Cardiac fibroblast (primary cell): ENCODE measurements at places on chromosomes 7 and 10.

- no peak for DNase-seq
These were observed 221.5 kb upstream of the GHITM start for GRCh38 chr10:83917537-83918506.

DNA sequence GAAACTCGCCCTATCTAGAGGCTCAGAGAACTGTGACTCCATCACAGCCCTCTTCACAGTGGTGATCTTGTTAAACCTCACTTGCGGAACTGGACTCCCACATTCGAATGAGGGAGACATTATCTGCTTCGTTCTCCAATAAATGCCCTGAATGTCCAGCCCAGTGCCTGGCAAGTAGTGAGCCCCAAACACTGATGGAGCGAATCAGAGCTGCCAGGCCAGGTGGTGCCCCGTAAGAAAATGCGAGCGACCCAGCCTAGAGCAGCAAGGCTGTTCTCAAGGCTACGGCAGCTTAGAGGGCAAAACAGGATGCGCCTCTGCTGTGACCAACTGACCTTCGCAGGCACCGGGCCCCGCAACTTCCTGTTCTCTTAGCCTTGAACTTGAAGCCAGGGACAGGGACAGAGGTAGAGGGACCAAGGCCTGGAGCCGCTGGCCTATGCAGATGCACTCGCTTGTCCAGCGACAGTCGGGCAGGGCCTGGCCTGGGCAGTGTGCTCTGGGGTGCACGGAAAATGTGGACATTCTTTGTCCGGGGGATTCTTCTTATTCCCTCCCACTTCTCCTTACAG lies 217.6 kb downstream of the TCERG1L start:
- no peak for DNase-seq

DNA sequence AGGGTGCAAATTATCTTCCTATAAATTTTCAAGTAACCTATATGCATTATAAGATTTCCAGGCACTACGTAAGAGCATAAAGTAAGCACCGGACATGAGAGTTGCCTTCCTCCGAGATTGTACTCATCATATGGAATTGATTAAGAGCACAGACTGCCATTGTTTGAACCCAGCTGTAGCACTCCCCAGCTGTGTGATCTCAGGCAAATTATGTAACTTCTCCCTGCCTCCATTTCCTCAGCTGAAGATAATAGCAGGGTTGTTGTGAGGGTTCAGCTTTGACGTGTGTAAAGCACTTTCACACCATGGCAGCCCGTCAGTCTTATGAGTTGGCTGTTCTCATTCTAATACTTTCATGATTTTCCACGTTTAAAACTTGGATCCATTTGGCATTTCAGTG lies 122.6 kb downstream of the ITIH5 start:
- peak; percentile 49 for DNase-seq

- DNase-seq, result peak; percentile 20
These were observed 1.0 kb downstream of the SEPHS1 start for GRCh38 chr10:13347043-13347499.

DNA sequence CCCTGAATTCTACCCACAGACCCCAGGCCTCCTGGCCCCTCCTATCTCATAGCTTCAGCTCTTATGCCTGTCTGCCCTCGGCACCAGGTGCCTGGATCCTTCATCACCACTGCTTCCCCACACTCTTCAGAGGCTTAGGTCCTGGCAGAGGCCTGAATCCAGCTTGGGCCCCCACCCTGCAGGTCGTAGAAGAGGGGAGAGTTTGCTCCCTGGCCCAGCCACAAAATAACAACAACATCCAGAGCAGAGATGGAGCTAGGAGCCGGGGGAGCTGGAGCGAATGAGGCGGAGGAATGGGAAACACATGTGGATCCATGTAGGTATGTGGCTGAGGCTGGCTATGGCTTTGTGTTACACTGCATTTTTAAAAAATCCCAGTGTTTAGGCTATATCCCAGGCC lies 7.8 kb upstream of the OPN4 start:
- DNase-seq, result no peak

GRCh38 chr7:70352906-70353305 lies 754.6 kb downstream of the AUTS2 start:
- no peak for DNase-seq

DNA sequence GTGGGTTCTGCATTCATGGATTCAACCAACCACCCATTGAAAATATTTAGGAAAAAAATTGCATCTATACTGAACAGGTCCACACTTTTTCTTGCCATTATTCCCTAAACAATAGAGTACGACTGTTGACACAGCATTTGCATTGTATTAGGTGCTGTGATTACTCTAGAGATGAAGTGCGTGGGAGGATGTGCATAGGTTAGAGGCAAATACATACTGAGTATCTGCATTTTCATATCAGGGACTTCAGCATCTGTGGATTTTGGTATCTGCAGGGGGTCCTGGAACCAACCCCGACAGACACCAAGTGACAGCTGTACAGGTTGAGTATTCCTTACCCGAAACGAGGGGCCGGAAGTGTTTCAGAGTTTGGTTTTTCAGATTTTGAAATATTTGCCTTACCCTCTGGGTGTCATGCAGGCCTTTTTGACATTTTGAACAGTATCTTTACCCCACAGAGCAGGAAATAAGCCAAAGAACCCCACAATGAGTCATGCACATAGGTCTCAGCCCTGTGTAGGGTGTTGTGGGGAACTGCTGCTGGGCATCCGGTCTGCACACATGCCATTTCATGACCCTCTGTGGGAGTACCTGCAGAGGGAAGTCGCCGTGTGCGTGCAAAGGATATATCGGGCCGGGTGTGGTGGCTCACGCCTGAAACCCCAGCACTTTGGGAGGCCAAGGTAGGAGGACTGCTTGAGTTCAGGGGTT lies 14.5 kb downstream of the NUDT5 start:
- DNase-seq, result peak; percentile 33

DNA sequence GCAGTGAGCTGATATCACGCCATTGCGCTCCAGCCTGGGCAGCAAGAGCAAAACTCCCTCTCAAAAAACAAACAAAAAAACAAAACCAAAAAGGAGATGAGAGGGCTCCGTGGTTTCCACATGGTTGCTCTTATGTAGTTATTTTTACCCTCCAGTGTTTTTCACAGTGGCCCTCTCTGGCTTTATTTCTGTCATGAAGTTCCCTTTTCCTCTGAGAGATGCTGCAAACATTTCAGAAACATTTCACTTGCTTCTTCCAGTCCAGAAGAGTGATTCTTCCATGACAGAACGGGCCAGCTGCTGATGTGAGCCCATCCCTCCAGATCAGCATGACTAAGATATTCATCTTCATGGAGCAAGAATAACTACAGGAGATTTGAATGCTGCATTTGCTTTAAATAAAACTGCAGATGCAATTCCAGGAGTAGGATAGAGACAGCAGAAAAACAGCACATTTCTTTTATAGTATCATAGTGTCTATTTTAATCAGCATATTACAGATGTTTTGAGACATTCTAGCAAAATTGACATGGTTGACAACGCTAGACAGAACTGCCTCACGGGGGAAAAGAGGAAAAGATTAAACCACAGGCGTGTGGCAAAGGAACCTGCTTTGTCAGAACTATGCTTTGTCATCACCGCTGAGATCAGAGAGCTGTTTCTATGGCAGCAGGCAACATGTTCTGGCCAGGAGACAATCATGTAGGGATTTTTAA lies 40.3 kb downstream of the NRCAM start:
- DNase-seq, result peak; percentile 71

DNA sequence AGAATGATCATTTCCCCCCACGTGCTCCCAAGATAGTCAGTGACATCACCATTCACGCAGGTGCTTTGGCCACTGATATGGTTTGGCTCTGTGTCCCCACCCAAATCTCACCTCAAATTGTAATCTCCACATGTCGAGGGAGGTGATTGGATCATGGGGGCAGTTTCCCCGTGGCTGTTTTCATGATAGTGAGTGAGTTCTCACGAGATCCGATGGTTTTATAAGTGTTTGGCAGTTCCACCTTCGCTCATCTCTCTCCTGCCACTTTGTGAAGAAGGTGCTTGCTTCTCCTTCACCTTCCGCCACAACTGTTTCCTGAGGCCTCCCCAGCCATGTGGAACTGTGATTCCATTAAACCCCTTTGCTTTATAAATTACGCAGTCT lies 205.4 kb upstream of the SH2B2 start:
- no peak for DNase-seq

DNA sequence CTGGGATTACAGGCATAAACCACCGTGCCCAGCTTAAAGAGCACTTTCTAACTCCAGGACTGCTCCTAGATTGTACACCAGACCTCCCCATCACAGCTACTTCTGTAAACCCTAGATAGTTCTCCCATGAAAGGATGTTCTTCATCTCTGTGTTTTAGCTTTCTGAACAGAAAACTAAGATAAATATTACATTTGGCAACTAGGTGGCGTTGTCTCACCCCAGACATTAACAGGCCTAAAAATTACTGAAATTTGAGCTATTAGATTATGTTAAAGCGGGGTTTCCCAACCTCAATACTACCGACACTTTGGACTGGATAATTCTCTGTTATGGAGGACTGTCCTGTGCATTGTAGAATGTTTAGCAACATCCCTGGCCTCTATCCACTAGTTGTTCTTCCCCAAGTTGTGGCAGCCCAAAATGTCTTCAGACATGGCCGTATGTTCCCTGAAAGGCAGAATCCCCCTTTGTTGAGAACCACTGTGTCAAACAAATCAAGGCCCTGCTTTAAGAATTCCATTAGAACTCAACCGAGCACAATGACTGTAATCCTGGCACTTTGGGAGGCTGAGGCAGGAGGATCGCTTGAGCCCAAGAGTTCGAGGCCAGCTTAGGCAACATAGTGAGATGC lies 19.1 kb downstream of the ATOH7 start:
- DNase-seq, result peak; percentile 66

DNA sequence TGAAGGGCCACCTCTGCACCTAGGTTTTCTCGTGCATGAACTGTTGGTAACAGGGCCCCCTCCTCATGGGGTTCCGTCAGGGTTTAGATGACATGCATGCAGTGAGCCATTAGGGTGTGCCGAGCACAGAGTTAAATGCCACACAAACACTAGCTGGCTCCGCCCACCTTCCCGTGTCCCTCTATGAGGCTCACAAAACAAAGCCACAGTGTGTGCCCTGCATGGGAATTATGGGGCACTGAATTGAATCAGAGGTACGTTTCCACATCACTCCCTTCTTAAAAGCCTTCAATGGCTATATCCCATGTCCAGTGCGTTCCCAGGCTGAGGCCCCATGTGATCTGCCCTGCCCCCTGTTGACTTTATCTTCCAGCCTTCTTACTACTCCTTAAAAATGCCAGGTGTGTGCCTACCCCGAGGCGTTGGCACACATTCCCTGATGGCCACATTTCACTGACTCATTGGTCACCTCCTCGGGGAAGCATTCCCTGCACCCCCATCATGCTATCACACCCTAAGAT lies 35.7 kb downstream of the GSDME start:
- DNase-seq, result no peak

DNA sequence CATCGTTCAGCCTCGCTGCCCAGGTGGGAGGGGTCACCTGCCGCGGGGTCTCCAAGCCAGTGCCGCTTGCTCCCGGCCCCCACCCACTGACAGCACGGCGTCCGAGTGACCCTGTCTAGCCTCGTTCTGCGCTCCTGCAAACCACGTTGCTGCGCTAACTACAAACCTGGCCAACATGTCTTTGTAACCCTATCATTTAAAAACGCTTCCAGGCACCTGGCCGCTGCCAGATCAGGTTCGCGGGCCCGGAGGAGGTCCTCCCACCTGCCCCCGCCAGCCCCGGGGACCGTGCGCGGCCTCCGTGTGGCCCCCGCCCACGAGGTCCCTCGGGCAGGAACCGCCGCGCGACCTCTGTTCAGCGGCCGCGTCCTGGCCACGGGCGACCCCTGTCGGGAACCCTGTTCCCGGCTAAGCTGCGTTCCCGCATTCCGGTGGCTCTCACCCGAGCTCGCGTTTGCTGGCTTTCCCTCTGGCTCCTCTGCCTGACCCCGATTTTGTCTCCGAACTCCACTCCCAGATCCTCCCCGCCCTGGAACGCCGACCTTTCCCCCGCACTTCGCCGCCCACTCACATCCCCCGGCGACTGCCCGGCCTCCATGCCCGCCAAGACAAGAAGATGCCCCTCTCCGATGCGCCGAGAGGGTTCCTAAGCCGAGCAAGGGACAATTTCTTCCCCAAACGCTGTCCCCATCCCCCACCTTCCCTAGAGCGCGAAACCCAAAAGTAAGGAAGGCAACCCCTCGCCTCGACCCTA lies 2.4 kb downstream of the SFMBT2 start:
- DNase-seq, result peak; percentile 64

DNA sequence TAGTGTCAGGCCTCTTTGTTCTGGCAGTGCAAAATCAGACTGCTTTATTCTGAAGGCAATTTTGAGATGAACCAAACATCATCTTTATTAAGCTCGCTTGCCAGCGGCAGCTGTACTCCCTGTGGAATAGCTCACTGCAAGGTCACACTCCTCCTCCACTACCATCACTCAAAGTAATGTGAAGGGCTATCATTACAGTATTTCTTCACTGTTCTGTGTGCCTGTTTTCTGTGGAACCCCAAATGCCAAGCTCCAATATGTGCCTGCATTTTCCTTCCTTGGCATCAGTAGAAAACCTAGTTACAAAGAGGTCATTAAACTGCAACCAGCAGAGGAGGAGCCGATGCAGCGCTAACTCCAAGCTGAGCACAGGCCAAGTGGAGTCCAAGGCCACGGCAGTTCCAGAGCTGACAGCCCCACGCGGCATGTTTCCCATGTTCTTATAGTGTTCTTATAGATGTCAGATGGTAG lies 21.4 kb downstream of the BCCIP start:
- DNase-seq, result no peak

DNA sequence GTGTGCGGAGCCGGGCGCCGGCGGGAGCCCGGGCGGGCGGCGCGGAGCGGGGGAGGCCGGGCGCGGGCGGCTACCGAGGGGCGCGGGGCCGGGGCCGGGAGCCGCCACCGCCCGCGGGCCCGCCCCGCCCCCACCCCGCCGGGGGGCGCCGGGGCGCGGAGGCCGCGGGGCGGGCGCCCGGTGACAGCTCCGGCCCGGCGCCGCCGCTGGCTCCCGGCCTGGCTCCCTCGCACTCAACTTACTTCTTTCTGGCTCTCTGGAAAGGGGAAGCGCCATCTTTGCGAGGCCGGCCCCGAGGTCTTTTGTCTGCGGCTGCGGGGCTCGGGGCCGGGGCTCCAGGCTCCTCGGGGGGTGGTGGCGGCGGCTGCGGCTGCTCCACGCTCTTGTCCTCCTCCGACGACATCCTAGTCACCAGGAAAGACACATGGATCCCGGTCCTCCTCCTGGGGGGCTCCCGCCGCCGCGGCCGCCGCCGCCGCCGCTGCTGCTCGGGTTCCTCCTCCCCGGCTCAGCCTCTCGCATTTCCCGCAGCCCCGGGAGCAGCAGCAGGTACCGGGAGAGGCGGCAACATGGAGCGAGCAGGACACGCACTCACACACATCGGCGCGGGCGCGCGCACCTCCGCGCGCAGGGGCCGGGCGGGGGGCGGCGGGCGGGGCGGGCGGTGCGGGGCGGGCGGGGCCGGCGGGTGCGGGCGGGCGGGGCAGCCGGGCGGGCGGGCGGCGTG lies at the start of gene KMT2C:
Gene KMT2C, minus strand, starts transcription at position 620 of the 727 bp plus-strand sequence. Its CDS starts 217 bp downstream, at position 403.
- peak; percentile 42 for DNase-seq

DNA sequence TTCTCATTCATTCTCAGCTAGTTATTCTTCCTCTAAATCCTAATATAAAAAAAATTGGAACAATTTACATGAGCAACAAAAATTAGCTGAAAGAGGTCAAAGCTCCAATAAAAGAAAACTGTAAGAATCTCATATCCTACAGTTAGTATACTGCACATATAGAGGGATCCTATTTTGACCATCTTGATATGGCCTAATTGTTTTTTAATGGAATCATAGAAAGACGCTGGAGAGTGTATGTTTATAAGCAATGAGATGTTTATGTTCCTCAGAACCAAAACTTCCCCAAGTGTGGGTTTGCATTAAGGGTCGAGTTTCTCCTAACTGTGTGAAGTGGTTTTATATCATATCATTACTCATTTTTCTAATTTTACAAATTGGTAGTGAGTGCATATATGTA lies 102.5 kb downstream of the VIM start:
- DNase-seq, result no peak
